RPMI7951 (cell line): ENCODE measurements at places on chromosomes 11 and 22.

- no peak for DNase-seq
These were observed at the start of gene EFEMP2 for GRCh38 chr11:65872586-65873317. Gene EFEMP2 (minus strand): TSS chr11:65872800. CDS start chr11:65872354, 446 bp downstream.

GRCh38 chr11:72394416-72394815 is 39.9 kb downstream of the CLPB start:
- no peak for DNase-seq

- peak; percentile 66 for DNase-seq
These were observed at the start of gene MLC1 for GRCh38 chr22:50085211-50085972. Gene MLC1 (minus strand): TSS chr22:50085426. CDS start chr22:50084902, 524 bp downstream.

DNA sequence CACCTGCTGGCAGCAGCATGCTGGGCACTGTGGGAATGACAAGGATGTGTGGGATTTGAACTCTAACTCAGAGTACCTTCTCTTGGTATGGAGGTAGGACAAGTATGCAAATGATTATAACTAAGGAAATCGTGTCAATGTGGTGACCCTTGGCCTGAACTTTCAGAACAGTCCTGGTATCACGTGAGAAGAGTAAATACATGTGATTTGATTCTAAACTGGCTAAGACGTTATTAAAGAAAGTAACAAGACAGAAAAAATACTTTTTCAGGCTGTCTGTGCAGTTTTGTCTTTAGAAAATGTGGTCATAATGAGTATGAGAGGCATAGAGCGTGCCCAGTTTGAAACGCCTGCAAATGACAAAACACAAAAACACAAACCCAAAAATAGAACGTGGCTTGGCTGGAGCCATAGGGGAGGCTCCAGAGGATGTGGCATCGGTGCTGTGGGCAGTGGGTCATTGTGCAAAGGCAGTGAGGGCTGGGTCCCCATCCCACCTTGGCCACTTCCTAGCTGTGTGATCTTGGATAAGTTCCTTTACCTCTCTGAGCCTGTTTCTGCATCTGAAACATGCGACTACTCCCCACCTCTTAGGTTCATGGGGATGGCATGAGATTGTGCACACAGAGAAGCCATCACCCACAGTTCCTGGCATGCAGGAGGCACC is 18.4 kb upstream of the IL2RB start:
- no peak for DNase-seq

DNA sequence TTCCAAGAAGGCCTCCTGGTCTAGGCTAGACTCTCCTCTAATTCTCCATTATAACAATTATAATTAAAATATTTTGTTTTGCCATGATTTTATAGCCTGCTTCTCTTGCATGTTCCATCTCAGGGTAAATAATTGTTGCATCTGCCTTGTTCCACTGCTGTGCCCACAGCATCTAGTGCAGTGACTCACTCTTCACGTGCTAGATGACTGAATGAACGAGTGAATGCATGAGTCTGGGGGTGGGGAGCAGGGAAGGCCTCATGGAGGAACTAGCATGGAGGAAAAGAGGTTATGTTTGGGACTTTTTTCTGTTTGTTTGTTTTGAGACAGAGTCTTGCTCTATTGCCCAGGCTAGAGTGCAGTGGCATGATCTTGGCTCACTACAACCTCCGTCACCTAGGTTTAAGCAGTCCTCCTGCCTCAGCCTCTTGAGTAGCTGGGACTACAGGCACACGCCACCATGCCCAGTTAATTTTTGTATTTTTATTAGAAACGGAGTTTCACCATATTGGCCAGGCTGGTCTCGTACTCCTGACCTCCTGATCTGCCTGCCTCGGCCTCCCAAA is 5.2 kb upstream of the OAF start:
- DNase-seq = peak; percentile 62

GRCh38 chr11:88404391-88404790 is 66.9 kb upstream of the CTSC start:
- no peak for DNase-seq

GRCh38 chr11:85787809-85788760 is 22.9 kb downstream of the SYTL2 start:
- no peak for DNase-seq

GRCh38 chr11:126637795-126638175 is 282.3 kb downstream of the ST3GAL4 start:
- DNase-seq = peak; percentile 71

- no peak for DNase-seq
These were observed 27.9 kb upstream of the FZD4 start for GRCh38 chr11:86983021-86983488.
